Stimulated activated CD8-positive, alpha-beta memory T cell treated with anti-CD3 and anti-CD28 coated beads, Interleukin-4, amount 100 ng/mL, for 4 hours (primary cell): ENCODE measurements at places on chromosomes 11 and 22.

DNA sequence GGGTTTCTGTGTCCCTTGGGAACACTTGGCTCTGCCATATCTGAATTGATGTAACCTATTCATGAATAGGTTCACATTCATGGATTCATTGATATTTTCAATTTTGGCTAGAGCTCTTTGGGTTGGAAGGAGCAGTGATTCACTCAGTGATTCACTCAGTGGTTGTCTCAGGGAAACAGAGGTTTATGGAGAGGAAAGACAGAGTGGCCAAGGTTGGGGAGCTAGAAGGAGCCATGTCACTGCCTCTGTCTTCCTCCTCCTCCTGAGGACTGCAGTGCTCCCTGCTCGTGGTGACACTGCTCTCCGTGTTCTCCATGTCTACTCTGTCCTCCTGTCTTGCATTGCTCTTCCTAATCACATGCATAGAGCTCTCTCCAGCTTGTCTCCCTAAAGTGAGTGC is 17.4 kb downstream of the CEP164 start:
- no peak for DNase-seq

GRCh38 chr11:1305501-1306056 is 3.9 kb downstream of the TOLLIP start:
- no peak for DNase-seq

DNA sequence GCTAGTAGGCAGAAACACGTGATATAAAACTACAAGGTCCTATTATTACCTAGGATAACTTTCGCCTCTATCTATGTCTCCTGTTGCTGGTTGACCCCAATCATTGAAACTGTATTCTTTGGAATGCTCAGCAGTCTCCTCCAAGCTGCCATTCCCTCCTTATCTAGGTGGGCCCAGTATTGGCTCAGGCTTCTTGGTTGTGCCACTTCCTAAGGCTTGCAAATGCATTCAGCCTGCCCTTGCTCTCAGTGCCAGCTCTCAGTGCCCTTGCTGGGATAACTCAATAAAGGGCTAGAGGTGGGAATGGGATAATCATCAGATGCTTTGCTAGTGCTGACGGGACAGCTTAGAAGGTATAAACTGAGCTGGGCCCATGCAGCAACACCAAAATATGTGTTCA is 13.6 kb downstream of the CD44 start:
- DNase-seq = no peak

- no peak for DNase-seq
Observed at GRCh38 chr22:30994960-30995359, 25.9 kb downstream of the TUG1 start.

DNA sequence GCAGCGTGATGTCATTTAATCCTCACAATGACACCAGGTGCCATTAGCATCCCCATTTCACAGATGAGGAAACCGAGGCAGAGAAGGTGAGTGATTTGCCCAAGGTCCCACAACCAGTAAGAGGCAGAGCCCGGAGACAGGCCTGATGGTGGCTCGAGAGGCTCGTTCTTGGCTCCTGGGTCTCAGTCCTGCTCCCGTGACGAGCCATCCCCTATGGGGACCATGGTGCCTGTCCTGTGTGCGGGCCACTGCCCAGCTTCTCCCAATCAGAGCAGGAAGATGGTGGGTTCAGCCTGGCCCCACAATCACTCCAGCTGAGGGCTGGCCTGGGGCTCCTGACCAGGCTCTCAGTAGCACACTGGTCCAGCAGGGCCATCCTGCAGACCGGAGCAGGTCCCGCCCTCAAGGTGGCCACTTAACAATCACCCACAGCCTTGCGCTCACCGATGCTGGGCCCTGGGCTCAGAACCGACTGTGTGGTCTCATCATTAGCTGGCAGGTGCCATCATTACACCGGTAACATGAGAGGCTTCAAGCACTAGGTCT is 3.6 kb downstream of the ALDH3B1 start:
- no peak for DNase-seq

- DNase-seq = no peak
Observed at GRCh38 chr22:23403720-23404688, 176.1 kb downstream of the IGLL1 start.

DNA sequence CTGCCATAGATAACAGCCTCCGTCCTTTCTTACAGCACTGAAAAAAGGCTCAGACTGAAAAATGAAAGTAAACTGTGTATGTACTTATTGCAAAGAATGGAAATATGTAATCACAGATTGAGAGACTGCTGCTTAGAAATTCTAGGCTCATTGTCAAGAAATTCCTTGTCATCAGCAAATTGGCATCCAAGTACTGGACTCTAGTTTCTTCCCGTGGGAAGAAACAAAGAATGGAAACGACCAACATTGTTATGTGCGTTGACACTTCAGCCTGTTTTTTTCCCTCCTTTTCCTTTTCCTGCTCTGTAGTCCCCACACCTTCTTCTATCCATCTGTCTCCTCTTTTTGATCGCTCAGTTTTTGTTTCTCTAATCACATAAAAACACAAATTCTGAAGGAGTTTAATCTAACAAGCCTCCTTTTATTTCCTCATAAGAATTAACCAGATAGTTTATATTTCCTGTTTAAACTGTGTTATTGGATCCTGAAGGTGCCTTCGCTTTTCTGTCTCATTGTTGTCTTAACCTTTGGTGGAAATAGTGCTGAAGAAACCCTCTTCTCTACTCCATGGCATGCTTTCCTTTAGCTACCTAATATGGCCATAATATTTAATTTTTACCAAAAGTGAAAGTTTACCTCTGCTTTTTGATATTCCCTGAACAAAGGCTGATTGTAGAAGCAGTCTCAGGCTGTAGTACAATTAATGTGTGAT is 20.0 kb upstream of the CASP12 start:
- DNase-seq = no peak

DNA sequence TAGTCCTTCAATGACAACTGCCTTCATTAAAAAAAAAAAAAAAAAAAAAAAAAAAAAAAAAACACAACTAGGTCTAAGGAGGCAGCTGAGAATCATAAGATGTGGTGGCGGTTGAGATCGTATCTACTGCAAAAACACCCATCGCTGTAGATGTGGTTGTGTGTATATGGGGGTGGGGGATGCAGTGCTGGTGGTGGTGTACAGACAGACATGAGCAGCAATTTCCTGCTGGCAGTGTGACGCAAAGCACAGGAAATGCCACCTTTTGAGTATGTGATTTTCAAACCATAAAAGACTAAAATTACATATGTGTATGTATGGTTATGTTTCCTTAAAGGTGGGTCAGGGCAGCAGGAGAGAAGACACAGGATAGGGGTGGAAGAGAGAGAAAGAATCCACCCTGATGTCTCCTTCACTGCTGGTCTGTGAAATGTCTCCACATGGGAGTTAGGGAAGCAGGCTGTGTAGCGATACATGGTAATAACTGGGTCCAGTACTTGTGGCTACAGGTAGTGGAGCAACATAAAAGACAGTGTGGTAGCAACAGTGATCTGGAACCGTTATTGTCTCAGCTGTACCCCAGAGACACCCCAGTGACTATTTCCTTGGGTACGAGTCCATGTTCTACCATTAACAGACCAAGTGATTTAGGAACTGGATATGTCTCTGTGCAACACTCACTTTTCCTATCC is 57.9 kb downstream of the SYTL2 start:
- DNase-seq = peak; percentile 85

DNA sequence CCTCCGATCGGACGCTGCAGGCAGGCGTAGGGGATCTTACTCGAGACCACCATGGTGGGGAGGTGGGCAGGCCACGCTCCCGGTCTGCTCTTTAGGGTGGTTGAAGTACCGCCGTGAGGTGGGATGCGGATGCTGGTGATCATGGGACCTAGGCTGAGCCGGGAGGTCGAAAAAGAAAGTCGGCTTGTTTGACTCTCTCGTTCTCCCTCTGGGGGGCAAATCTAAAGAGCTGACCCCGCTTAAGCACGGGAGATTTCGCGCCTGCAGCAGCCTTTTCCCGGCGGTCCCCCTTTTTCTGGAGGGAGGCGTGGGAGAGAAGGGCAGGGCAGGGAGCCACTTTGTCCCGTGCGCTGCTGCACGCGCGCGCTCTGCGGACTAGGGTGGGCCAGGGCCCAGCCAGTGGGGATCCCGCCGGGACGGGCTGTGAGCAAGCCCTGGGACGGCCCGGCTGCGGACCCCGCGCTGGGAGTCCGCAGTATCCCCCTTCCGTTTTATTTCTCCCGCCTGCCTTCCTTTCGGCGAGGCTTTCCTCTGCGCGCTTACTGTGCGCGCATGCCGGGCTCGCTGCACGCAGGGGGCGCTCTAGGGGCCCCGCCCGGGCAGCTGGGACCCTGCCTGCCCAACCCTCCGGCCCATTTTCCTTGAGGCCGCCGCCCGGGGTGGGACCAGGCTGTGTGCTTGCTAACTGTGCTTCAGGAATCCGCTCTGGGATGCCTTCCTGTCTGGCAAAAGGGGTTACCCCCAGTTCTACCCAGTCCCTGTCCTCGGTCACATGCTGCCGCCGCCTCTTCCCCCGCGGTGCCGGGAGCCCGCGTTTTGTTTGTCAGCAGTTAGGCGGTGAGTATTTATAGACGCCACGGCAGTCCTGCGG is 81.0 kb downstream of the PRR5L start:
- DNase-seq = peak; percentile 17

GRCh38 chr11:126317756-126318573 is 14.1 kb downstream of the DCPS start:
- no peak for DNase-seq

DNA sequence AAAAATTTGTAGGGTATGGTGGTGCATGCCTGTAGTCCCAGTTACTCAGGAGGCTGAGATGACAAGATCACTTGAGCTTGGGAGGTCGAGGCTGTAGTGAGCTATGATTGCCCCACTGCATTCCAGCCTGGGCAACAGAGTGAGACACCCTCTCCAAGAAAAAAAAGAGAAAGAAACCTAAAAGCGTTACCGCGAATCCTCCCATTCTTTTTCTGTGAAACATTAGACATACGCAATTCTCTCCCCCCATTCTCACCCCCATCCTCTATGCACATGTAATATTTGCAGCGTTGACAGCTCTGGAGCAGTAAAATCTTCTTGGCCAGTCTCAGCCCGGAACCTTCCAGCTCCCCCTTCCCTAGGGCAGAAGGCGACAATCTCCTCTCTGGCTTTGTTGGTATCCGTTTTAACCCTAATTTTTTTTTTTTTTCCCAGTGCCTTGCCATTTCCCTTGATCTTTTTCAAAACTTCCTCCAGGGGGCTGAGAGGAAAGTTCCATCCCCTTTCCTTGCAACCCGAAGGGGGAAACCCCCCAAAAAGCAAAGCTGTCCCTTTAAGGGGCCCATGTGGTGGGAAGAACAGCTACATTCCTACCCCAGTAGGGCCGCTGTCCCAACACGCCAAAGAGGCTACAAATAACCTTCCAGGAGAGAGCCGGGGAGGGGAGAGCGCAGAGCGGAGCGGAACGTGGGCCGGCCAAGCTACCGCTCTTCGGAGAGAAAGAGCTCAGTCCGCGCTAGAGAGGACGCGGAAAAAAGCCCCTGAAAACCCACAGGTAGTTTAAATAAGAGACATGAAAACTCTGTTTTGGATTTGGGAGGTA is 1.9 kb downstream of the LRP4 start:
- no peak for DNase-seq

GRCh38 chr22:33674357-33674756 is 245.9 kb downstream of the LARGE1 start:
- no peak for DNase-seq

DNA sequence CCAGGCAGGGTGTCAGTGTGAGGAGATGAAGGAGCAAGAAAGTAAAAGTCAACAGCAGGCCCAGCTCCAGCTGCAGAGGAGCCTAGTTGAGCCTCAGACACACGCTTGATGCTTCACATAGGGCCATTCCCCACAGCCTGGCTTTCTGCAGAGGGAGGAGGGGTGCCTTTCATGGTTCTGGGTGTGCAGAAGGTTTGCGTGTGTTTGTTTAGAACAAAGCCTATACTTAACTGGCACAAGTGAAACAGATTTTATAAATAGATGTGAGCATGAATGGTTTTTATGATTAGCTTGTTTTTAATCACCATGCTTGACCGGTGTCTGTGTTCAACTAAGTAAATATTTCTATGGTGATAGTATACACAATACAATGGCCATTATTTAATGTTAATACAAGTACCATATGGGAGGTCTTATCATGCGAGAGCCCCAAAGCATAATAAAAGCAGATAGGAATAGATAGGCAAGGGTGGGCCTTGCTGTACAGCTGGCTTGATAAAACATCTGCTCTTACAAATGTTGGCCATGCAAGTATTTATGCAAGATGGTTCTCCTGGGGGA is 290.2 kb downstream of the ETS1 start:
- no peak for DNase-seq

GRCh38 chr11:59899532-59899931 is 20.9 kb downstream of the OOSP3 start:
- no peak for DNase-seq

GRCh38 chr22:48900626-48901025 is 927.0 kb downstream of the BRD1 start:
- DNase-seq = no peak

DNA sequence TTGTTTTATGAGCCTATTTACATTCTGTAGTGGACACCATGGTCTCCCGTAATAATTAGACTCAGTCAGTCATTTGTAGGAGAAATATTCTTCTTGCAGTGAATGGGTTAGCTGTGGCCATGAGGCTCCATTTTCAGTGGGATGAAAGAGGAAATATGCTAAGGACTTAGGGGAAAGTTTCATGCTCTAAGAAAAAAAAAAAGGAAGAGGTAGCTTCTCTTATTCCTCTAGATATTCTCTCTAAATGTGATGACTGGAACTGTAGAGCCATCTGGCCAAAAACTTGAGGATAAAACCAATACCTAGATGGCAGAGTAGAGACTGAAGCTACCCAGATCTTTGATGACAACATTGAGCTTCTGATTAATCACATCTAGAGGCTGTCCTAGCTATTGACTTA is 75.8 kb upstream of the SESN3 start:
- no peak for DNase-seq

DNA sequence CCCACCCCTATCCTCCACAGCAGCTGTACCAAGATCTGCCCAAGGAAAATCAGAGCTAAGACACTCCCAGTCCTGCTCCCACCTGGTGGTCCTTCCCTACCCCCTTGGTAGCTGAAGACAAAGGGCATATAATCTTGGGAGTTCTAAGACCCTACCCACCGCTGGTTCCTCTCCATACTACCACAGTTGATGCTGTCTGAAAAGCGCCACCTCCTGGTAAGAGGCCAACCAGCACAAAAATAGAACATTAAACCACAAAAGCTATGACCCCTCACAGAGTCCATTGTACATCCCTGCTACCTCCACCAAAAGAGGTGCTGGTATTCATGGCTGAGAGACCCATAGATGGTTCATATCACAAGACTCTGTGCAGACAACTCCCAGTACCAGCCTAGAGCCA is 161.5 kb upstream of the ARHGAP42 start:
- DNase-seq = no peak

GRCh38 chr11:111361052-111361801 is 17.8 kb downstream of the POU2AF1 start:
- DNase-seq = no peak

GRCh38 chr22:44633647-44634046 is 68.4 kb upstream of the PRR5 start:
- DNase-seq = no peak

DNA sequence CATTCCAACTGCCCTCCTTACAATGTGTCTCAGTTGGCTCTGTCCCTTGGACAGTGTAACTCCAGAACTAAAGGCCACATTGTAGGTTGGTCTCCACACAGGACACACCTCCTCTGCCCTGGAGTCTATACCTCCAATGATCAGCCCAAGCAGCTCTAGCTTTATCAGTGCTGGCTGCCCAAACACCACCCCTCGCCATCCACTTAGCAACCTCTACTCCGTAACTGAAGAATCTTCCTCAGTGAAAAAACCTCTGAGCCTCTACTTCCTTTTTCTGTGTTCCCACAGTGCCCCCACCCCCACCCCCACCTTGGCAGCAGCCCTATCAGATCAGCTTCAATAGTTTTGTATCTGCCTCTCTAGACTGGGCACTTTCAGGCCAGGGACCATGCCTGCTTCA is 33.4 kb downstream of the SERPINH1 start:
- no peak for DNase-seq
